ENCODE measurements at places on chromosomes 7 and 10.

DNA sequence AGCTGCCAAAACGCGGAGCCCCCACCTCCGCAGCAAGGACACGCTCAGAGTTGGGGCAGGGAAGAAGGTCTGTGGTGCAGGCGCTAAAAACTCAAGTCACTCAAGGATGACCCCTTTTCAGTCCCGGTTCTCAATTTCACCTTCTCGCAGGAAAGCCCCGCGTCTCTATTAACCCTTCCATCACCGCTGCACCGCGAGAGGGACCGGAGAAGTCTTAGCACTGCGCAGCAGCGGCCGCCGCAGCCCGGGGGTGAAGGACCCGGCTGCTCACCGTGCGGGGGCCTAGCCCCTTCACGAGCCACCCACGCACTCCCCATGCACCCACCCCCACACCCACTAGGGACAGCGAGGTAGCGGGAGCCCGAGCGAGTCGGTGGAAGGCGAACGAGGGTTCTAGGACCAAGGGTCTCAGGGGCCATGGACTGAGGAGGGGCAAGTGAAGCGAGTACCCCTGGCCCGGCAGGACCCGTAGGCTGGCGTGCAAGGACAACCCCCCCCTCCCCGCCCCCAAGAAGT is 162.9 kb downstream of the SH3PXD2A start:
- DNase-seq, result no peak

- no peak for DNase-seq
These were observed 263.1 kb upstream of the HGF start for GRCh38 chr7:82032901-82033300.

GRCh38 chr7:108120933-108121332 is 9.2 kb downstream of the LAMB4 start:
- no peak for DNase-seq

DNA sequence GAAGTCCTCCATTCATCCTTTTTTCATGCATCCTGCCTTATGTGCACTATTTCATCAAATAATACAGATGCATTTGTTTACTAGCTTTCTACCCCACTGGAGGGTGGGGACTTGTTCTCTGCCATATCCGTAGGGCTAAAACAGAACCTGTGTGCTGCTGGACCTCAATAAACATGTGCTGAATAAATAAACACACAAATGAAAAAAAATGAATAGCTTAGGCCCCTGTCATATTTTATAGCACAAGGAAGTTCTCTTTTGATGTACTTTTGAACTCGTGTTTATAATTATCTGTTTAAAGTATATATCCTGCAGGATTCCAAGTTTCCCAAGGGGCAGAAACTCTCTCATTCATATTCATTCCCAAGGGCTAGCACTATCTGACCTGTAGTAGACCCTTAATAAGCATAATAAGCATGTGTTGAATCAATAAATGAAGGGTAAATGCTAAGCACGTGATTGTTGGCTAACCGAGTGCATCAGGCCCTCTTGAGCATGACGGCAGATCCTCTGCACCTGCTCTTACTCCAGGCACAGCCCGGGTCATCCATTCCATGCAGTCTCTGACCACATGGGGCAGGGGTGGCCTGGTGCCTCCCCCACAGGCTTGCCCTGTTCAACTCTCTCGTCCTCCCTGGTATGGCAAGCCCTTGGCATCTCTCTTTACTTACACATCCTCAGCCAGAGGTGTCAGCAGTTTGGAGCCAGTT is 474.1 kb upstream of the ZMIZ1 start:
- DNase-seq, result no peak

GRCh38 chr7:113125728-113126127 is 7.4 kb upstream of the SMIM30 start:
- DNase-seq, result no peak

DNA sequence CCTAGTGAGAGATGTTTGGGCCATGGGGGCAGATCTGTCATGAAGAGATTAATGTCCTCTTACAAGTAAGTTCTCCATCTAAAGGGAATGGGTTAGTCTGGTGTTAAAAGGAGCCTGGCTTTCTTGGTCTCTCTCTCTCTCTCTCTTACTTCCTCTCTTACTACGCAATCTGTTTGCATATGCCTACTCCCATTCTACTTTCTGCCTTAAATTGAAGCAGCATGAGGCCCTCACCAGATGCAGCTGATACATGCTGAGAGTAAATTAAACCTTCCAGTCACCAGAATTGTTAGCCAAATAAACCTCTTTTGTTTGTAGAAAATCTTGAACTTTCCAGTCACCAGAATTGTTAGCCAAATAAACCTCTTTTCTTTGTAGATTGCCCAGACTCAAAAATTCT is 884.1 kb downstream of the NRG3 start:
- no peak for DNase-seq

- no peak for DNase-seq
These were observed 343.0 kb downstream of the GLRX3 start for GRCh38 chr10:130479146-130479545.

GRCh38 chr10:92571649-92572048 is 2.2 kb downstream of the IDE start:
- DNase-seq, result no peak

- DNase-seq, result no peak
These were observed 673.8 kb downstream of the INHBA start for GRCh38 chr7:41029072-41029499.

- DNase-seq, result peak; percentile 40
These were observed 5.9 kb upstream of the ITGA8 start for GRCh38 chr10:15725603-15726002.

- peak; percentile 13 for DNase-seq
These were observed 51.2 kb downstream of the KIF5B start for GRCh38 chr10:32005050-32005449.

DNA sequence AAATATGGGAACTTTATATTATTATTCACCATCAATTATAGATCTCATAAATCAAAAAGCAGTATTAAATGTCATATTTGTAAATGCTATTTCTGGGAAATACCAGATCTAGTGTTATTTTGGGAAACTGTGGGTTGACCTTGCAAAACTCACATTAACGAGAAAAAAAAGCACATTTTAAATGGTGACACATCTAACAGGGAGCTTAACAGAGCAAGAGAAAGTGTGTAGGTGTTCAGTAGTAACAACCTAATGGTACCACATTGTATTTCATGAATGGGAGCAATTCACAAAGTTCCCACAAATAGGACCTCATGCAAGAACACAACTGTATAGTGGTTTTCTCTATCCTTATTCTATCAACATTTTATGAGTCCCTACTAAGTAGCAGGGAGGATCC is 26.2 kb upstream of the HDAC9 start:
- DNase-seq, result no peak

DNA sequence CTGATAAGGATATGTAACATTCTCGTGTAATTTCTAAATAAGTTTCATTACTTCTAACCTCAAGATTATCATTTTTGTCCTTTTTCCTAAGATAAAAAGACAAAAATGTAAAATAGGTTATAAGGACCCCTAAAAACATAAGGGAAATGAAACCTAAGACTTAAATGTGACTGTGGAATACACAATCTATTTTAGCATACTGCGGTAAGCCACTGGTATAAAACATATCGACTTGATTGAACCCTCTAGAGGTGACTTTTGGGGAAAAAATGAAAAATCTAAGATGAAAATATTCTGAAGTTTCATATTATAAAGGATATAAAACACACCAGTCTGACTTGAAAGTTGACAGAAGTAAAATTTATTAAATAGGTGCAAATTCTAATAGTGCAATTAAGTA is 1.9 kb downstream of the NAMPT start:
- no peak for DNase-seq

- no peak for DNase-seq
These were observed 35.3 kb downstream of the IL15RA start for GRCh38 chr10:5942001-5942400.

- no peak for DNase-seq
These were observed 125.4 kb upstream of the BET1 start for GRCh38 chr7:94129443-94130140.

GRCh38 chr10:105992928-105993327 is 1171.6 kb downstream of the SORCS1 start:
- DNase-seq, result no peak

DNA sequence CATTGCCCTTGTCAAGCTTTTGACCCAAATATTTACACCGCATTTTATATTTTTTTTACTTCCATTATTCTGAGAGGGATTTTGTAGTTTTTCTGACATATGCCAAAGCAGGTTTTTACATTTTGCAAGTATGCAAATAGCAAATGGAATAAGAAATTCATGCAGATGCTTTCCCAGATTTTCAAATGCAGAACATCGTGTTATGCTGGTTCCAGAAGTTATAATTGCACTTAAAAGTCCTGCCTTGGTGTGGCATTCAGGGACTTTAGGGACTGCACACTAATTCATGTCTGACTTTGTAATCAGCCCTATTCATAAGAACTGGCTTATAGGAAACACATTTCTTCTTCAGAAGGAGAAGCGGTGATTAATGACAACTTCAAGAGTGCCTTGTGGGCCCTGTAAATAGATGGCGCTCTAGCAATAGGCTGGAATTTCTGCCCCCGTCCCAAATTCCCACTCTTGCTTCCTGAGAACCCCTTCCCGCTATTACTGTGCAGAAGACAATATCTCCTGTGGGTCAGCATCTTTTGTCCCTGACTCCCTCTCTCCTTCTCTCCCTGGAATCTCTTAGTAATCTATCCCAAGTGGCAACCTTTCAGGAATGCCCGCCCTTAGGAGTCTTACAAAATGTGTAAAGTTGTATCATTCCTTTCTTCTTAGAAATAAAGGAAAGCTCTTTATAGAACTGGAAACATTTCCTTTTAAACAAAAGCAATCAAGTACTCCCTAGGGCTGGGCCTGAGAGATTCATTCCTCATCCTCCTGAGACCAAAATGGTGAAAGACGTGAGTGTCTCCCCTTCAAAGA is 264.0 kb downstream of the INHBA start:
- no peak for DNase-seq

GRCh38 chr10:129861776-129862531 is 102.1 kb downstream of the EBF3 start:
- DNase-seq, result no peak

- DNase-seq, result no peak
These were observed 117.0 kb upstream of the PTPRZ1 start for GRCh38 chr7:121755818-121756552.

DNA sequence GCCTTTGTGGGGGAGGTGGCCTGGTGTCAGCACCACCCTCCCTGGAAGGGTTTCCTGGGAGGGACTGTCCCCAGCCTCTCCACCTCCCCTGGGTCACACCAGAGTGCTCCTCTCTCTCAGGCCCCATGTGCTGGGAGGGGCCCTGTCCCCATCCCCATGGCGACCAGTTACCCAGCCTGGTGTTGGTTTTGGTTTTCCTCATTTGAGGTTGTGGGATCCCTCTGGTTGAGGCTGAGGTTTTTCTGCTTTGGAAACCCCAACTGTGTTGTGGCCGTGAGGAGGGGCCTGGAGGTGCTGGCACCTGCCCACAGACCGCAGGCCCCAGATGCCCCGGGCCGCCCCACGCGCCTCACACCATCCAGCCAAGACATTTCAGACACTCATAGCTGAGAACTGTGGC is 106.3 kb downstream of the GRK5 start:
- DNase-seq, result no peak

GRCh38 chr7:46811529-46811928 is 770.4 kb downstream of the TNS3 start:
- DNase-seq, result no peak

DNA sequence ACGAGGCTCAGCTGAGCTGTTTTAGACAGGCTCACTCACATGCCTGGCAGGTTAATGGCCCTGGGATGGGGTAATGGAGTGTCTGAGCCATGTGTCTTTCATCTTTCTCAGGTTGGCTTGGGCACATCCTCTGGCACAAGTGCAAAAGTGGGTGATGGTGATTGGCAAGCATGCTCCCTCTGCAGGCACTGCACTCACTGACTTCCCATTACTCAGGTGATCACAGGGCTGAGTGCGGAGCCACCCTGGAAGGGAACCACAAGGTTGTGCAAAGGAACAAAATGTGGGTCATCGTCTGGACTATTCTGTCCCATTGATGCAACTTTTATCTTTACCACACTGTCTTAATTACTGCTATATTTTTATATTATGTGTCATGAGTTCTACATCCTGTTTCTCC is 244.1 kb upstream of the AKR1E2 start:
- no peak for DNase-seq

- DNase-seq, result no peak
These were observed 59.9 kb downstream of the MAP3K8 start for GRCh38 chr10:30493609-30494530.

- peak; percentile 7 for DNase-seq
These were observed 19.5 kb downstream of the TSPAN33 start for GRCh38 chr7:129163875-129164544.

- DNase-seq, result no peak
These were observed 330.9 kb upstream of the COBL start for GRCh38 chr7:51647486-51647885.

GRCh38 chr10:15120523-15120922 is 23.4 kb downstream of the RPP38 start:
- DNase-seq, result no peak

DNA sequence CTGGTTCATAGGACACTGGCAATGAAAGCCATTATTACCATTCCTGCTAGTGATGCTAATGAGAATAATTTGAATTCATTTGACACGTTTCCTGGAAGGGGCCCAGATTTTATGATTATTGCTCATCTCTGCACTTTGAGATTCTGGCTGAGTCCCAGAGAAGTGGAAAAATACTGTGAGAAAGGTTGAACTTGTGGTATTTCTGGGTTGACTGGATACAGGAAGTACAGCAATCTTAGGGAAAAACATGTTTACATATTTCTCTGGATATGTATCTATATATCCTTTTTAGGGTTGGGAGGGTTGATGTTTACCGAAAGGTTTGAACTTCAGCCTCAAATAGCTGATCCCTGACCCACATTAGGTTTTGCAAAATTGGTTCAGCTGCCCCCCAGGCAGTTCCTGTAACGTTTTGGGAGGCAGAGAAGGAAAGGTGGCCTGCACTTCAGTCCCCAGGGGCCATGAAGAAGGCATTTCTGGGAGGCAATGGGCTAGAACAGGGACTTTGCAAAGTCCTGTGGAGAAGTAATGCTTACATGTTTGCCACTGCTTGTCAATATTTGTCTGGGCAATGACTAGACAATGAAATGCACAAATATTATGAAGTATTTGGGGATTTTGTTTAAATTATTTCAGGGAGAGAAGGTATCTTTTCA is 253.7 kb upstream of the PITRM1 start:
- no peak for DNase-seq

GRCh38 chr10:45354261-45354660 is 19.8 kb upstream of the ALOX5 start:
- no peak for DNase-seq

DNA sequence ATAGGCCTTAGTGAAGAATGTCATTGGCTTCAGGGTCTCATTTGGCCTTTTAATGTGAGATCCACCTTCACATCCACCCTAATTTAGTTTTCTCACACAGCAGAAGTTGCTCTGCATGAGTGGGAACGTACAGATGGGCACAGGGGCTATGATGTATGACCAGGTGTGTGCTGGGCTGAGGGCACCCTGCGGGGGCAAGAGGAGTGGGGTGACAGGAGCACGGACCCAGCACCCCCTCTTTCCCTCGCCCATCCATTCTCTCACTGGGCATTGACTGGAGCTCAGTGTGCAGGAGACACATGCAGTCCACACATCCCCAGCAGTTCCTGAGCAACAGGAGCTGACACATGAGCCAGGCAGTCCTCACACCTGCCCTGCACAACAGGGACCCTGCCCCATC is 95.1 kb upstream of the PPP2R2D start:
- no peak for DNase-seq

- no peak for DNase-seq
These were observed 354.9 kb upstream of the SEMA3C start for GRCh38 chr7:81273601-81274397.

GRCh38 chr7:31464601-31465000 is 49.3 kb upstream of the ITPRID1 start:
- DNase-seq, result no peak
